ENCODE measurements at places on chromosomes 3 and 15.

DNA sequence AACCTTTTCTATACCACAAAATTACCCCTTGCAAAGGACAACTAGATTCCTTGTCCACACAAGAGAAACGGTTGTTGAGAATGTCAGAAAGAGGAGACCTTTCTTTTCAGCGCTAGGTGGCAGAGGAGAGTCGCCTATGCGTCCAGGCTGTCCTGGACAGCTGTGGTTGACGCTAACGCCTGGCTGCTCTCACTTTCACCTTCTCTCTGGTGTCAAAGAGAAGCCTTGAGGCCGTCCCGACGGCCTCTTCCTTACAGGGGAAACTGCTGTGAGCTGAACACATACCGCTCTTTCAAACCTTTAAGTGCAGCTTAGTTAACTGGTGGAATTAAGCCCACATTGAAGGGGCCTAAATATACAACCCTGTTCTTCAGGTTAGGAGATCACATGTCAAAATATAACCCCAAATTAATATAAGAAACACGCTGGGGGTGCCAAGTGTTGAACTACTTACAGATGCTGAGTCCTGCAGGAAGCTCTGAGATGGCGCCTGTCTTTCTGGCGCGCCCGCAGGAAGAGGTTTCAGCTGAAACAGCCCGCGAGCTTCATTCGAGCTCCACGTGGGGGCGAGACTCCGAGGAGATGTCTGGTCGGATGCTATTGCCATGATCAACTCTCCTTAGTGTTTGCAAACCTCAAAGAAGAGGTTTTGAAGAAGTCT lies 26.1 kb upstream of the KBTBD8 start:
- peak; percentile 76 for DNase-seq

DNA sequence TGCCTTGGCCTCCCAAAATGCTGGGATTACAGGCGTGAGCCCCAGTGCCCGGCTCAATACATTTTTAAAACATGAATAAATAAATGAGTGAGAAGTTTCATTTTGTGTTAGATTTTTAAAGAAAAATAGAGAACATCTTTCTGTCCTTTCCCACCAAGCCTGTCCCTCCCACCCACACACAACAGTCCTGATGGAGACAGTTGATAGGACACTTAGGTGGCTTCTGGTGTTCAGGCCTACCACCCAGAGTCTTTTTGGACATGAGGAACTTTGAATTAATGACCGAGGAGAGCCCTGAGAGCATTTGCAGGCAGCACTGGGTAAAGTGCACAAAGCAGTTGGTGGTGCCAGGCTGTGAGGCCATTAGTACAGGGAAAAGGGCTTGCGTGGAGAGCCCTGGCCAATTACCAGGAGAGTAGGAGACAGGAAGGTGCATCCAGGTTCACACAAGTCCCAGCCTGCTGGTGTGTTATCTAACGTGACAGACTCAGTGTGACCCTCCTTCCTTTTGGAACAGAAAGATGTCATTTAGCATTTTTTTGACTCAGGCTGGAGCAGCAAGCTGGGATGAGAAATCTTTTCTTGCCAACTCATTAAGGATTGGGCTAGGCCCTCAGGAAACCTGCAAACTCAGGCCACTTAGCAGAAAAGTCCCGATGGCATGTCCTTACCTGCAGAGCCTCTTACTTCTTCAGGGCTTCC lies 103.6 kb downstream of the PDCD6IP start:
- no peak for DNase-seq

DNA sequence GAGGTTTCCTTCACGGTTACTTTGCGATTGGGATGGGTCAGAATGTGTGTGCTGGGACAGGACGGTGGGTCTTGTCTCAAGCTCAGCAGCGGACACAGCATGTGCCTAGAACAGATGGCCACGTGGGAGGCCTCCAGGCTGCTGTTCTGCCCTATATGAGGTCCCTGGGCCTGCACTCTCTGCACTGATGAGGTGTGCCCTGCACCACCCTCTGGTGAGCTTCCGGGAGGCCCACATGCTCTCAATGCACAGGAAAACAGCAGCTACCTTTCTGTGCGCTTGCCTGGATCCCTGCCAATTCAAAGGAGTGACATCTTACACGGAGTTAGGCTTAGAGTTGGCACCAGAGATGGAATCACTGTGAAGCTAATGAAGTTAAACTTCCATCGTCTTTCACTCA lies 59.8 kb downstream of the BOC start:
- DNase-seq = no peak

- DNase-seq = no peak
These were observed 123.5 kb upstream of the KCNAB1 start for GRCh38 chr3:155996882-155997281.

GRCh38 chr3:128468791-128469527 lies 2.3 kb upstream of the DNAJB8 start:
- no peak for DNase-seq

DNA sequence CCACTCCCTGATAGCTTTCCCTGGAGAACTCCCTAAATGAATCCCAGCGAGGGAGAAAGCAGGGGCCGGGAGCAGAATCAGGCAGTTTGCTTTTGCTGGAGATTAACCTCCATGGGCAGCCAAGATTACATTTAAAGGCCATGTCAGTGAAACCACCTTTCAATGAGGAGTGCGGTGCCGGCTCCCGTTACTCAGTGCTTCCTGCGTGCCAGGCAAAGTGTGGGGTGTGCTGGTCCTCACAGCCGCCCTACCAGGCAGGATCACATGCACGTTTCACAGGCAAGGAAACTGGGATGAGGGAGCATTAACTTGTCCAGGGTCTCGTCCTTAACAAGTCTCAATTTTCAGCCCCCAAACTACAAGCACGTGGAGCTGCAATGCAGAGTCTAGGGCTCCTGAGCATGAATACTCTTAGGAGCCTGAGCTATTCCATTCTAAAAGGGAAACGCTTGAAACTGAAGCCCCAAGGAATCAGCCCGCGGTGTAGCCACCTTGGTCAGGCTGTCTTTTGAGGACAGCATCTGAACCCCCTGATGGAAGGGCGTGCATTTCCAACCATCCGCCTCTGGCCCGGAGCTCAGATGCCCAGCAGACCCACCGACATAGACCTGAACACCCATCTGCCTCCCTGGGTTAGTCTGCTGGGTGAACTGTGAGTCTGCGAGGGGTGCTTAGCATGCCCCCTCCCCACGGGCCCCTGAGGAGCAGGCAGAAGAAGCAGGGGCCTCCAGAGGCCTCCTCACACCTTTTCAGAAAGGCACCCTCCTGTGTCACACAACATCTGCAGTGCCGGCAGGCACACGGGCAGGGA lies 5.6 kb downstream of the IGDCC3 start:
- DNase-seq = no peak

DNA sequence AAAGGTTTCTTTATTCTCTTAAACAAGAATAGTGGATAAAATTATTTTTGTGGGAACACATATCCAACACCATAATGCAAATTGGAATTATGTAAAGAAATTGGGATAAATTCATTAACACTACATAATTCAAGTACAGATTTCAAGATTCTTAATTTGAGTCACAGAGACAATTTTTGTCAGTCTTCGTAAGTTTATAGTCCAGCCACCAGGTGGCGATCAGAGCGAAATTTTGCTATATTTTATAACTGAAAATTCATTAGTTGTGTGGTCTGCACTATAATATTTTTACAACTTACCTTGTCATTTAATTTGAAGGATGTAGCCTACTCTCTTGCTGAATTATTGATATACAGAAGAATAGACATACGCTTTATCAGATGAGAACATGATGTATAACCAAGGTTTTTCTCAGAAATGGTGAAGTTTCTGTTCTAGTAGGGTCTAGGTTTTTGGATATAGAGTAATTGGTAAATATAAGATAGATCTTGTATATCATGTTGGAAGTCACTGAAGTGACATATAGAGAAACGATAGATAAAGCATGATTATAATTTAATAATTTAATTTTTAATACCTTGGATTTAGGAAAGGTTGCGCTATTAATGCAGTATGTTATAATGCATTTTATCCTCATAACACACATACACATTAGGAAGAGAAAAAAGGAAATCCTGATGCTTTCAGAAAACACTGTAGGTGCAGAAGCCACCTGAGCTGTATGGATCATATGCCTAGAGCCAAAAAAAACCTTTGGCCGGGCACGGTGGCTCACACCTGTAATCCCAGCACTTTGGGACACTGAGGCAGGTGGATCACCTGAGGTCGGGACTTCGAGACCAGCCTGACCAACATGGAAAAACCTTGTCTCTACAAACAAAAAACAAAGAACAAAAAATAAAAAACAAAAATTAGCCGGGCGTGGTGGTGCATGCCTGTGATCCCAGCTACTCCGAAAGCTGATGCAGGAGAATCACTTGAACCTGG lies 31.7 kb downstream of the PLSCR4 start:
- no peak for DNase-seq

DNA sequence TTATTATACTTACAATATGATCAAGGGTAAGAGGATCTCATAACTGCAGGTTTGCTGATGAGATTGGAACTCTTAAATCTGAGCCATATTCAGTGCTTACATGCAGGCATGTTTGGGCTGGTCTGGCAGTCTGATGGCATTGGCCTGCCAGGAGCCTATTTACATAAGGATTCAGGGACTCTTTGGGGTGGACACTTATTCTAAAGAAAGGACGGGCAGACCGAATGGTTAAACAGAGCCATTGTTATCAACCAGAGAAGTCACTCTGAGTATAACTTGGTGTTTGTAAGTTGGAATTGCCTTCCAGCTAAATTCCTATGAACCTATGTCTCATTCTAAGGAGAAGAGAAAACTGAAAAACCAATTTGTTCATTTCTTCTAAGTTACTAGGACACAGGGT lies 932.8 kb downstream of the IGSF11 start:
- no peak for DNase-seq

DNA sequence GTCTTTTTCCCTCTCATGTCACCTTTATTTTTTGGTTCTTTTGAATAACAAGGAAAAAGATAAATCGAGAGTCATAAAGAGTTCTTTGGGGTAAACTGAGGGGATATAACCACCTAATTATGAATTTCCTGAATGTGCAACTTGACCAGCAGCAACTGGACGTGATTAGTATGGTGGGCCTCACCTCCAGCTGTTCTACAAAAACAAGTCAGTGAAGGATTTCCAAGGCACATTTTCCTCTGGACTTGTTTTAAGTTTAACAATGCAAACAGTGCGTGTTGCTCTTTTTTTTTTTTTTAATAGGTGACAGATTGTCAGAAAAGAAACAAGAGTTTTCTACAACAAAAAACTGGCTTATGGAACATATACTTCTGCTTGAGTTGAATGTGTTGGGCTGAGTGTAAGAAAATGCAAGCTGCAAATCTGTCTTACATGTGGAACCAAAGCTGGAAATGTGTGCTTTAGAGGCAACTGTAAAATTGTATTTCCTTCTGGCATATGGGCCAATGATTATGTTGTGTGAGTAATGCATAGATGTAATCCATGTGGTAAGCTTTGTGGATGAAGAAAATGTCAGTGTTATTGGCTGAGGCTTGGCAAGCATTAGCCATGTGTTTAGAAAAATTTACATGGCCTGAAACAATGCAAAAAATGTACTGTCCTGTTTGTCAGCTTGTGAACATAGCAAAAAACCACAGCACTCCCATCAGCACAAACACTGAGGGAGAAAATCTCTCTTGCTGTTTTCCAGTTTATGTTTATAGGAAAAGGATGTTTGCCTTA lies 44.5 kb upstream of the FNDC3B start:
- DNase-seq = no peak

DNA sequence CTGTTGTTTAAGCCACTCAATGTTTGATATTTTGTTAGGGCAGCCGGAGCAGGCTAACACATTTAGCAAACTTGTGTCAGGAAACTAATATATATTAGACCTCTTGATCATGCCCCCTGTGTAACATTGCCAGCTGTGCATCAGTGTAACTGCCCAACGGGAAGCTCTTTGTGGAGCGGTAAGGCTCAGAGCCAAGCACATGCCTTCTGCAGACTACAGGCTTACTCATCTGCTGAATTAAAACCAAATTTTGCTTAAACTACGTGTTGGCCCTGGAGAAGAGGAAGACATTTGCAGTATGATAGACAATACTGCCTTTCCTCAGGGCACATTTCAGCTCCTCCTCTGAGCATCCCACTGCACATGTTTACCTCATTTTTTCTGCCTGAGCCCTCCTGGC lies 50.5 kb upstream of the KCNMB2 start:
- DNase-seq = no peak

GRCh38 chr3:14836049-14836468 lies 17.3 kb downstream of the FGD5 start:
- no peak for DNase-seq

DNA sequence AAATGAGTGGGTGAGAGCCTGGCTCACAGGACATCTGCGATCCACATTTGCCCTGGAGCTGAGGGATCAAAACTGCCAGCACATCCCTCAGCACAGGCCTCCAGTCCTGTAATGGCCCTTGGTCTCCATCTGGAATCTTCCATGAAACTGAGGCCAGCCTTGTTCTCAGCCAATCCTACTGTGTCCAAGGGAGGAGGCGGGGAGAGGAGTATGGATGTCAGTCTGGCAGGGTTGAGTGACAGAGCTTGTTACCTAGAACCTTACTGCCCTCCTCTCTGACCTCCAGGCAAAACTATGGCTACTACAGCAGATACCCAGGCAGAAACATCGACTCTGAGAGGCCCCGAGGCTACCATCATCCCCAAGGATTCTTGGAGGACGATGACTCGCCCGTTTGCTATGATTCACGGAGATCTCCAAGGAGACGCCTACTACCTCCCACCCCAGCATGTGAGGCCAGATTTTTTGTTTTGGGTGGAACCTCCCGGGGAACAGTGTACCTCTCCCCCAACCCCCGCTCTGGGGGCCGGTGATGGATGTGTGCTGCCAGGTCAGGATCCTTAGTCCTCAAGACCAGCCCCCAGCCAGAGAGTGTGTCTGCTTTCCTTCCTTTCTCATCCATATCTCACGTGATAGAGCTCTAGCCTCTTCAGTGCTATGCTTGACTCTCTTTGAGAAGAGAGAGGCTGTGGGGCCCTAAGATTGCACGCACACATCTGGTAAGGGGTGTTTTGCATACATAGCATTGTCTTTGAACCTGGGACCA lies 41.3 kb downstream of the CHDH start:
- DNase-seq = no peak

GRCh38 chr3:116663161-116664110 lies 46.1 kb upstream of the TUSC7 start:
- DNase-seq = no peak

DNA sequence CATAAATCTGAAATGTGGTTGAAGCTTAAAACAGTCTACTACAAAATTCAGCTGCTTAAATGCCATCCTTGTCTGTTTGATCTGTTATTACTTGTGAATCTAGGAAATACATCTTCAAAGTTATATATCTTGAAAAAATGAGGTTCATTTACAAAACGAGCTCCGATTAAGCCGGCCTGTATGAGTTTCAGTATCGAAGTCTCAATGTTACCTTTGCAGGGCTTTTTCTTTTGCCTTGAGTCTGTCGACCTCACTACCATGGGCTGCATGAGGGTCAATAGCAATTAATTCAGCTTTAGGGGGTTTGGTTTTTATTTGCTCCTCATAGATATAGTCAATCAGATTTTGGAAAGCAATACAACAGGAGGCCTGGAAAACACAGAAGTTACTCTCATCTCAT lies 23.2 kb downstream of the ERICH6 start:
- no peak for DNase-seq

DNA sequence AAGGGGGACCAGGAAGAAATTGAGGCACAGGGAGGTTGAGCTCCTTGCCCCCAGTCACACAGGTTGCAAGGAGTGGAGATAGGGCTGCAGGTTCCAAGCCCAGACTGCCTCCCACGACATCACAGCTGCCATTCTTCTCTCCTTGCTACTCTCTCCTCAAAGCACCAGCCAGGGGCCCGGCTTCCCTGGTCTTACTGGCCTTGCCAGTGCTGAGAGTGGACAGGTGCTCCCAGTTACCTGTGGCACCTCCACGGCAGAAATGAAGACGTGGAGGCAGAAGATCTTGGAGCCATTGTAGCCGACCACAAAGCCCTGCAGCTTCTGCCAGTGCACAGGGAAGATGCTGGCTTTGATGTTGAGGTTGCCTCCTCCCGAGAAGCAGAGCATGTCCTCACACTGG lies 17.9 kb upstream of the ACAD9 start:
- DNase-seq = no peak
